ENCODE measurements at places on chromosomes 2 and 18. TPM values are rescaled to one million over a fixed set of nuclear protein-coding genes. Genes with fewer than 3 reads are reported as not detected.

GRCh38 chr2:11177871-11178690 is 22.8 kb downstream of the SLC66A3 start:
- no peak for DNase-seq

- no peak for DNase-seq
These were observed 69.4 kb upstream of the ZNF397 start for GRCh38 chr18:35171315-35171987.

GRCh38 chr2:18824915-18825314 is 235.5 kb upstream of the NT5C1B start:
- DNase-seq, result no peak

- DNase-seq, result no peak
These were observed 373.0 kb downstream of the NRXN1 start for GRCh38 chr2:50658883-50659282.

- peak; percentile 81 for DNase-seq
These were observed at the start of gene ABI2 for GRCh38 chr2:203327901-203328759. Gene ABI2, plus strand, starts transcription at chr2:203328394. Its CDS starts 121 bp downstream, at chr2:203328515.

The CWC22 gene
- 13.5 TPM for total RNA-seq

The IL36B gene
- total RNA-seq, result not detected

The SPP2 gene
- total RNA-seq, result not detected
